Stomach (tissue), 19 donors: ENCODE measurements at places on chromosomes 7 and 10. TPM values are rescaled to one million over a fixed set of nuclear protein-coding genes. Genes with fewer than 3 reads are reported as not detected.

- no peak for DNase-seq
Measured at GRCh38 chr10:5584895-5585516, 60.2 kb downstream of the CALML3 start.

ZNF853 gene
- total RNA-seq, result 7.5 TPM

TCTN3 gene
- 31.6 TPM for total RNA-seq

GRCh38 chr7:94609561-94609960 is 46.4 kb downstream of the SGCE start:
- no peak for DNase-seq

HSPA12A gene
- 5.4 TPM for total RNA-seq

GRCh38 chr7:107594961-107595737 is 15.1 kb downstream of the BCAP29 start:
- DNase-seq, result peak; percentile 17

DNA sequence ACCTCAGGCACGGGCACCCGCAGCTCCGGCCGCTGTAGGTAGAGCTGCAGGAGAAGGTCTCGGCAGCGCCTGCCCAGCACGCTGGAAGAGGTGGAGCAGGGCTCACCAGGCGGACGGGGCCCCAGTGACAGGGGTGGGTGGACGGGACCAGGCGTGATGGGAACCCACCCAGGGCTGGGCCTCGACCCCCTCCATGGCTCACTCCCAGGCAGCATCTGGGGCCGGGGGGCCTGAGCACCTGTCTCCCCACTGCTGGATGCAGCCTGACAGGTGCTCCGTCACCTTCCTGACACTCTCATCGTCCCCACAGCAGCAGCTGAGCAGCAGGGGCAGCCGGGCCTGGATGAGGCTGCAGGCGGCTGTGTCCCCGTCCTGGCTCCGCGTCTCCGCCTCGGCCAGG is 16.7 kb upstream of the MICALL2 start:
- DNase-seq, result no peak

CPA2 gene
- total RNA-seq, result 65.8 TPM

GRCh38 chr10:90308223-90308622 is 549.6 kb downstream of the HTR7 start:
- DNase-seq, result peak; percentile 46

DNA sequence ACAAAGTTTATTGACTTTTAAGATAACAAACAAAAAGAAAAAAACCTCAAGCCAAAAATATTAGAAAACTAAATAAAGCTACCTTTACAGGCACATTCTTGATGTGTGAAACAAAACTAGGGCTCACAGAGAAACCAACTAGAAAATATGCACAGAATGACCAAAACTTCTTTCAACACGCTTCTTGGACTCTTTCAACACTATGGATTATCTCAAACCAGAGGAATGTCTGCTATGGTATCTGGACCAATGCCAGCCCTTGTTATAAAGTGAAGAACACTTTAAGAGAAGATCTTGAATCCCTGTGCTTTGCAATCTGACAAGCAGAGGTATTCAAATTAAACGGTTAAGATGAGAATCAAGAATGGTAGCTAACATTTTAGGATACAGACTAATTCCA is 76.6 kb downstream of the DNAJC1 start:
- no peak for DNase-seq

VCL gene
- 134 TPM for total RNA-seq

MOGAT3 gene
- not detected for total RNA-seq

DNA sequence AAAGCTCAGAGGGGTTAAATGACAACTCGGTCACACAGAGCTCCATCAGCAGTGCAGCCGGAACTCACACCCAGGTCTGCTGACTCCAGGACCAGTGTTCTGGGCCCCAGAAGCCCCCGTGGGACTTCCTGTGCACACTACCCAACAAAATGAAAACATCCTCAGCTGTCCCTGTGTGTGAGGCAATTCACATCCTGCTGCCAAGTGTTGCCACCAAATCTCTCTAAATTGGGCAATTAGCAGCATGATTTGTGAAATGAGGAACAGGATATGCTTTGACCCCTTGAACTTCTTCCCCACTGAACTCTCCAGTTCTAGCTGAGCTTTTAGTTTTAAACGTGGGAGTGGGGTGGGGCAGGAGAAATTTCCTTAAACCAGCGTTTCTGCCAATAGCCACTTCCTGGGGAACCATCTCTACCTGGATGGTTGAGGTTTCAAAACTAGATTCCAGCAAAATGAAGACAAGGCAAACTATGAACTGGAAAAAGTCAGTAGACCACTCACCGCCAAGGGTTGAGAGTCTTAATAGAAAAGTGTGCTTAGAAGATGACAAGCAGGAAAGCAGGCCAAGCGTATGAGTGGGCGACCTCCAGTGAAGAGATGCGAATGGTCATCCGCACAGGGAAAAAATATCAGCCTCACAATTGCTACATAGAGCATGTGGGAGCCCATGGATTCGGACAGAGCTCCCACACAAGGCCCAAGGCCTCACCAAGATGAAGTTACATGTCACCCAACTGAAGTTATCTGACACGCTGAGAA is 51.9 kb upstream of the CHST15 start:
- peak; percentile 58 for DNase-seq

DNA sequence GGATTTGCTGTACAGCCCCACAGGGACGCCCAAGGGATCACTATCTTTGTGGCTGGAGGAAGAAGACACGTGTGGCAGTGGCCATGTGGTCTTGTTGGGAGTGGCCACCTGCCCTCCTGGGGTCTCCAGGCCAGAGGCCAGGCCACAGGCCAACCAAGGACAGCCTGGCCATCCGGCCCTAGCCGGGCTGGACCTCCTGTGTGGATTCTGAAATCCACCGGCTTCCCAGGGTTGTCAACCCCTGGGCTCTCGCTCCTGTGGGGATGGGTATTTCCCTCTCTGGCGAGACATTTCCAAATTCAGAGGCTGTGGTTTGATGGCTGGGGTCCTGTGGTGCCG is 31.5 kb upstream of the CFAP46 start:
- no peak for DNase-seq

- DNase-seq, result no peak
Measured at GRCh38 chr7:31022726-31023125, 29.4 kb upstream of the ADCYAP1R1 start.

GRCh38 chr7:119270644-119271043 is 1002.3 kb upstream of the KCND2 start:
- DNase-seq, result peak; percentile 11

TFPI2 gene
- total RNA-seq, result 6.1 TPM

DNA sequence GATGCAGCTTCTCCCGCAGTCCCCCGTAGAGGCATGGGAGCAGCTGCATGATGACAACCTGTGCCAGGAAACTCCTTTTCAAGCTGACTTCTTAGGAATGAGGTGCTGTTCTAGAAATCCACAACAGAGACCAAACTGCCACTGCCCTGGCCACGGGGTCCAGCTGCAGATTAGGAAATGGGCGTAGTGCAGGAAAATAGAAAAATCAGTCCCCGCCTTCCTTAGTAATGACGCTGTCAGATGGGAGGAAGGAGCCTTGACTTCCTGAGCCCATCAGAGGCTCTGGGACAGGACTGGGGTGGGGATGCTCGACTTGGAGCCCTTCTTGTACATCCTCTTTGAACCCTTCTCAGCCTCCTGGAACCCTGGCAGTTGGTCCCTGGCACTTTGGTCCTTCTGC is 227.8 kb upstream of the GRB10 start:
- DNase-seq, result no peak

- DNase-seq, result no peak
Measured at GRCh38 chr10:101558204-101558603, 29.9 kb downstream of the POLL start.

DNA sequence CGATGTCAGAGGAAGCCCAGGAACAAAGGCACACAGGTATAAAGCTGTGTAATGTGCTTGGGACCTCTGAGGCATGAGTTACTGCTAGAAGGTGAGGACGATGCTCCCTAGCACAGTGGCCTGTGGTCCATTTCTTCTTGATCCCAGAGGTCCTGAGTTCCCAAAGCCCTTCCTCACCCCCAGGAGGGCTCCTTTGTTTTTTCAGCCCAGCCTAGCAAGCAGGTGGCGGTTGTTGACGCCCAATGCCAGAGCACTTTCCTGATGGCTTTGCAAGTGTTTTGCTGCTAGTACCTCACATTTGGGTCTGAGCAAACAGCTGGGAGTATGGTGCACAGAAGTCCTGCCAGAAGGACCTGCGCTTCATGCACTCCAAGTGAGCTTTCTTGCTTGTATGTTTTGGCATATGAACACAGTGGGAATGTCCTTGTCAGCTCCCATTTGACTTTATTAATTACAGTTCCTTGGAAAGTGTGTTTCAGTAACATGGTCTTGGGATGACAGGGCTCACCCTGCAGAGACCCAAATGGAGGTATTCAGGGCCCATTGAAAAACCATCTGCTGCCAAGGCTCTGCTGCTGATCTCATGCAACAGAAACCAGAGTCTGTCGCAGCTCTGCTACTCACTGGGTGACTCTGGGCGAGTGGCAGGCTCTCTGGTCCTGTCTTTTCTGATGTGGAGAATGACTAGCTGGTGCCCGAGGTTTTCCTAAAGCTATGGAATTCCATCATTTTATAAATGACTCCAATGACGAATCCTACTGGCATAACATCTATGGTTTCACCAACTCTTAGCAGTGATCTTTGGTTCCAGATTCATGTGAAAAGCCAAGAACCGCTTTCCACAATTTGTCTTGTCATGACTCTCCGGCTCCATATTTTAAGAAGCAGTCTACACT is 134.9 kb downstream of the ARID5B start:
- no peak for DNase-seq

ITPRID1 gene
- 0.45 TPM for total RNA-seq

DNA sequence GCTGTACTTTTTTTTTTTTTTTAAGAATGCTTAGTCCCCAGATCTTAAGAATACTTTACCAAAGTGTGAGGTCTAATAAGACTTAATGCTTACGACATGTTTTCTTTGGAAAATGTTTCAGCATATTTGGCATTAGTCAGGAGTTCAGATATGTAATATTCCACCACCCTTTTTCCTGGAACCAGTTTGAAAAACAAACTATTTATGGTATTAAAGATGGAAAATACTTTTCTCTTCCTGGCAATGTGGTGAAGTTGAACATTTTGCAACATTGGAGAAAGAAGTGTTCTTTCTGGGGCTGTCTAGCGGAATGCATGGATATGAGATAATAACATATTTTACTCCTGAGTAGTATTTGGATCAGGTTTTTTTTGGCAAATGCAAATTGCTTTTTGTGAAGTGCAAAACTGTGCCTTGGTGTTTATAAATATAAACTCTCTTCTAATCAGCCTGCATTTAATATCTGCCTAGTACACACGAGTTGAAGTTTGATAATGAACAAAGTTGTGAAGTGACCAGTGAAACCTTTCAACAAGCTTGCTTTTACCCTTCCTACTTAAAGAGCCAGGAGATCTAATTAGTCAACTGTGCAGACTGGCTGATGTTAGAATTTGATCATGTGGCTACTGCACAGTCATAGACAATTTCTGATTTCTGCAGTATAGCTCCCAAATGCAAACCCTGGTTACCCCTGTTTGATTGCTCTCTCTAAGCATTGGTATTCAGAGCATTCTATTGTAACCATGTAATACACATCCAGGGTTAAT is 20.9 kb downstream of the MAP3K8 start:
- no peak for DNase-seq

ATG9B gene
- not detected for total RNA-seq

GRCh38 chr7:135129579-135129978 is 18.3 kb upstream of the TMEM140 start:
- DNase-seq, result no peak

GRCh38 chr10:52756295-52756694 is 16.3 kb downstream of the MBL2 start:
- no peak for DNase-seq

GRCh38 chr7:155184923-155185322 is 112.8 kb upstream of the INSIG1 start:
- no peak for DNase-seq

PRSS2 gene
- total RNA-seq, result 86.1 TPM

DNA sequence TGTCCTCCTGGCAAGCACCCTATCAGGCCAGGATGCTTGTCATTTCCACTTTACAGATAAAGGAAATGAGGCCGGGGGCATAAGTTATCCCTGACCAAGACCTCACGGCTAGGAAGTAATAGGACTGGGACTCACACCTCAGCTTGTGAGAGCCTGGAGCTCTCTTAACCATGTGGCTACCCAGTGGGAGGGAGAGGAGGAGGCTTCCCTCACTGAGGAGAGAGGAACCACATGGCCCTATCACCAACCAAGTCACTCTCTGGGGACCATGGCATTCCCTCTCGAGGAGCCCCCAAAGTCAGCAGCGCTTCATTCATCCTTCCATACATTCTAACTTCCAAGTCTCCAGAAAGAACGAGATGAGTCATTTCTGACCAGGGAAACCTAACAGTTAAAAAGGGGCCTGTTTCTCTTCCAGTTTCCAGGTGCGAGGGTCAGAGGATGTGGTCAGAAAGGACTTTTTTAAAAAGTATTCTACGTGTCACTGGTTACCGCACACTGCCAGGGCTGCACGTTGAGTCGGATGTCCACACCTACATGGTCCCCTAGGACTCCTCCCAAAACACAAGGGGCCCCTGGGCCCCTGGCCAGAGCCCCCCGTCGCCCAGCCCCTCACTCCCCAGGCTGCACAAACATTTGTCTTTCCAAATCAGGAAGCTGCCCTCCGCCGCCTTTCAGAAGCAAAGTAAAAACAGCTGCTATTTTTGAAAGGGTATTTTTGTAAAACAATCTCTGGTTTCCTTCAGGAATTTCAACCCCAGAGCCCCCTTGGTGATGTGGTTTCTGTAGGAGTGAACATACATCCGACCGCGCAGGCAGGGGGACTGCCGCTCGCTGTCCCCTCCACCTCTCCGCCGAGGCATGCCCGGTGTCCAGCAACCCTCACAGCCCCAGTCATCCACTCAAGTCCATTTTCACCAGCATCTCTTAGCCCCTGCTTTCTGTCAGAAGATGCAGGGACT is 128.2 kb upstream of the CHST15 start:
- peak; percentile 43 for DNase-seq

DNA sequence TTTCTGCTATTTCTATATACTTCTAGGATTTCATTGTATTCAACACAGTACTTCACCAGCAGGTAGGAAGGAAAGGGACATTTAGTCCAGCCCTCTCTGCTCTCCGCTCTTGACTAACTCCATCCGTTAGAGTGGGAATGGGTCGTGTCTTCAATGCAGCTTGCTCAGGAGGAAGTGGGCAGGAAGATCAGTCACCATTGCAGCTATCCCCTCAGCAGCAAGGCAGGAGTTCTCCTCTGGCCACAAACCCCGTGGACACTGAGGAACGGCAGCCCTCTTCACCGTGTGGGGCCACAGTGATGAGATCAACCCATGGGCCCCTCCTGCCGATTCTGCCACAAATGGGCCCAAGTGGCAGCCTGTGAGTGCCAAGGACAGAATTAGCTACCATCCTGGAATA is 30.2 kb upstream of the IKZF1 start:
- no peak for DNase-seq

- DNase-seq, result no peak
Measured at GRCh38 chr10:88118729-88119128, 255.3 kb downstream of the PTEN start.

DNA sequence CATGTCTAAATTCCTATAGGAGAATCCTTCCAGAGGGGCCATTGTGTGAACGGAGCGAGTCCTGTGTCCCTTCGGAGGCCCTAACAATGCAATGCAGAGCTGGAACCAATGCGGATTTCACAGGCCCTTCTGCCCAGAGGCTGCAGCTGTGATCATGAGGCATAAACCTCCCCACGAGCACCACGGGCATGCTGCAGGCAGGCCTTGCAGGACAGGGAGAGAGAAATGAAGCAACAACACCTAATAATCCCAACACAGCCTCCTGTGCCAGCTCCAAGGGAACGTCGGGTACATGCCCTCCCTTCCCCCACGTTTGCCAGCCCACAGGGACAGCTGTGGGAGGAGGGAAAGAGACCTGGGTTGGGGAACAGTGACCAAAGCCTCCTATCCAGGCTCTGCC is 74.4 kb downstream of the TNS3 start:
- DNase-seq, result no peak
